Smooth muscle cell of the coronary artery (primary cell): ENCODE measurements at places on chromosomes 12 and 14. TPM values are rescaled to one million over a fixed set of nuclear protein-coding genes. Genes with fewer than 3 reads are reported as not detected.

DBX2 gene
- total RNA-seq, result not detected in 2 replicates

HPD gene
- 0.15 and 1.1 TPM in 2 replicates for total RNA-seq

RPGRIP1 gene
- under 0.01 TPM in 1 of 2 replicates, not detected in the other for total RNA-seq

CLEC4C gene
- not detected in 2 replicates for total RNA-seq

LMBR1L gene
- 47.4 and 52.5 TPM in 2 replicates for total RNA-seq

GARIN6 gene
- total RNA-seq, result not detected in 2 replicates

BATF gene
- 0.12 TPM in 1 of 2 replicates, not detected in the other for total RNA-seq

FAM222A gene
- total RNA-seq, result 0.08 TPM in 1 of 2 replicates, not detected in the other

MYF5 gene
- total RNA-seq, result not detected in 2 replicates

GXYLT1 gene
- 4.2 and 8.3 TPM in 2 replicates for total RNA-seq

GYS2 gene
- total RNA-seq, result not detected in 2 replicates

TMEM253 gene
- 0.08 TPM in 1 of 2 replicates, not detected in the other for total RNA-seq

RERGL gene
- 0.30 TPM in 1 of 2 replicates, not detected in the other for total RNA-seq

RECQL gene
- 43.6 and 65.8 TPM in 2 replicates for total RNA-seq

RGS6 gene
- under 0.01 TPM in 1 of 2 replicates, not detected in the other for total RNA-seq

ARID4A gene
- 6.5 and 15.2 TPM in 2 replicates for total RNA-seq

FOXG1 gene
- under 0.01 TPM in 1 of 2 replicates, not detected in the other for total RNA-seq

CPM gene
- 0.83 and 18.7 TPM in 2 replicates for total RNA-seq

LRRK2 gene
- total RNA-seq, result 1.7 and 9.2 TPM in 2 replicates

KSR2 gene
- not detected in 2 replicates for total RNA-seq

GPR65 gene
- total RNA-seq, result 0.12 and 0.15 TPM in 2 replicates

TPI1 gene
- 1,121 and 1,519 TPM in 2 replicates for total RNA-seq

IL26 gene
- total RNA-seq, result 0.35 TPM in 1 of 2 replicates, not detected in the other

IFNG-AS1 gene
- total RNA-seq, result not detected in 2 replicates

KRT3 gene
- total RNA-seq, result not detected in 2 replicates

CD69 gene
- total RNA-seq, result under 0.01 TPM in 1 of 2 replicates, not detected in the other

GPD1 gene
- 0.30 and 0.47 TPM in 2 replicates for total RNA-seq

VPS29 gene
- 17.8 and 52.0 TPM in 2 replicates for total RNA-seq

GDF3 gene
- total RNA-seq, result not detected in 2 replicates

NT5DC3 gene
- total RNA-seq, result 3.6 and 5.2 TPM in 2 replicates

HECTD4 gene
- total RNA-seq, result 15.6 and 19.7 TPM in 2 replicates

TMCC3 gene
- under 0.01 and 2.7 TPM in 2 replicates for total RNA-seq

MPHOSPH9 gene
- 14.4 and 33.8 TPM in 2 replicates for total RNA-seq

SSPN gene
- 4.7 and 9.0 TPM in 2 replicates for total RNA-seq

FITM1 gene
- total RNA-seq, result 0.23 TPM in 1 of 2 replicates, not detected in the other

HOXC12 gene
- total RNA-seq, result not detected in 2 replicates

FAM177A1 gene
- 30.5 and 74.6 TPM in 2 replicates for total RNA-seq

KRT83 gene
- total RNA-seq, result not detected in 2 replicates

PSMC1 gene
- 95.6 and 159 TPM in 2 replicates for total RNA-seq

EIF2B2 gene
- total RNA-seq, result 50.8 and 53.7 TPM in 2 replicates

KRT78 gene
- total RNA-seq, result not detected in 2 replicates

ENDOU gene
- total RNA-seq, result 0.15 TPM in 1 of 2 replicates, not detected in the other

INHBE gene
- 1.3 and 2.5 TPM in 2 replicates for total RNA-seq

TSPAN11 gene
- 0.08 and 1.1 TPM in 2 replicates for total RNA-seq

MYH6 gene
- total RNA-seq, result under 0.01 TPM in 1 of 2 replicates, not detected in the other

TAS2R20 gene
- total RNA-seq, result 1.9 and 2.3 TPM in 2 replicates

OR4E2 gene
- not detected in 2 replicates for total RNA-seq

GPR84 gene
- total RNA-seq, result not detected in 2 replicates
